ENCODE measurements at places on chromosomes 7 and 10.

GRCh38 chr10:79148452-79149344 is 79.9 kb downstream of the ZMIZ1 start:
- DNase-seq = peak; percentile 74

DNA sequence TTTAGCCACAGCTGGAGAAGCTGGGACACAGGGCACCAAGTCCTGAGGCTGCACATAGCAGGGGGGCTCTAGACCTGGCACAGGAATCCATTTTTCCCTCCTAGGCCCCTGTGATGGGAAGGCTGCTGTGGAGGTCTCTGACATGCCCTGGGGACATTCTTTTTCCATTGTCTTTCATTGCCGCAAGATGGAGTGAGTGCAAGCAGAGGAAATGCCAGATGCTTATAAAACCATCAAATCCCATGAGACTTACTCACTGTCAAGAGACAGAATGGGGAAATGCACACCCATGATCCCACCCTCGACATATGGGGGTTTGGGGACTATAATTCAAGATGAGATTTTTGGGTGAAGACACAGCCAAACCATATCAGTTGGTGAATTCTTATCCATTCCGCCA is 94.7 kb upstream of the FERD3L start:
- DNase-seq = no peak

- no peak for DNase-seq
Observed at GRCh38 chr7:36602934-36603887, 121.1 kb downstream of the AOAH start.

- DNase-seq = no peak
Observed at GRCh38 chr7:30703756-30704155, 21.5 kb upstream of the CRHR2 start.

DNA sequence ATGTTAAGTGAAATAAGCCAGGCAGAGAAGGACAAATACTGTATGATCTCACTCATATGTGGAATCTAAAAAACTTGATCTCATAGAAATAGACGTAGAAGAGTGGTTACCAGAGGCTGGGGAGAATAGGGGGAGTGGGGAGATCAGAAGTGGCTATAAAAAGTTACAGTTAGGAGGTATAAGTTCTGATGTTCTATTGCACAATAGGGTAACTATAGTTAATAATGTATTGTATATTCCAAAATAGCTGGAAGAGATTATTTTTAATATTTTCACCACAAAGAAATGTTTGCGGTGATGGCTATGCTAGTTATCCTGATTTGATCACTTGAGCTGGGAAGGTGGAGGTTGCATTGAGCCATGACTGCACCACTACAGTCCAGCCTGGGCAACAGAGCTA is 53.8 kb downstream of the SLC18A2 start:
- no peak for DNase-seq

GRCh38 chr10:128000471-128001362 is 93.8 kb downstream of the PTPRE start:
- DNase-seq = no peak

DNA sequence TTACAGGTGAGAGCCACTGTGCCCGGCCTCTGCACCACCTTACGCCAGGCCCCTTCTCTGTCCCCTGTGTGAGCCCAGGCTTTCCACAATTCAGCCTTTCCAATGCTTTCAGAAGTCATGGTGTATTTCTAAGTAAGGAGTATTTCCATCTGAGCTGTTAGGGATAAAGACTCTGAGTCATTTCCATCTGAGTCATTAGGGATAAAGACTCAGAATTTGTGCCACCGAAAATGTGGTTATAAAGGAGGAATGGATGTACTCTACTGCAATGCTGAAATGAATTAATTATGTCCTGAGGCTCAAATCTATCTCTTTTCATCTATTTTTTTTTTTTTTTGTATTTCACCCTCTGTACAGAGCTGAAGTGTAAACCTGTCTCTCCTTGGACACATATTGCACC is 84.0 kb downstream of the GATA3 start:
- DNase-seq = peak; percentile 20

GRCh38 chr7:51246258-51247245 is 70.1 kb downstream of the COBL start:
- DNase-seq = no peak

DNA sequence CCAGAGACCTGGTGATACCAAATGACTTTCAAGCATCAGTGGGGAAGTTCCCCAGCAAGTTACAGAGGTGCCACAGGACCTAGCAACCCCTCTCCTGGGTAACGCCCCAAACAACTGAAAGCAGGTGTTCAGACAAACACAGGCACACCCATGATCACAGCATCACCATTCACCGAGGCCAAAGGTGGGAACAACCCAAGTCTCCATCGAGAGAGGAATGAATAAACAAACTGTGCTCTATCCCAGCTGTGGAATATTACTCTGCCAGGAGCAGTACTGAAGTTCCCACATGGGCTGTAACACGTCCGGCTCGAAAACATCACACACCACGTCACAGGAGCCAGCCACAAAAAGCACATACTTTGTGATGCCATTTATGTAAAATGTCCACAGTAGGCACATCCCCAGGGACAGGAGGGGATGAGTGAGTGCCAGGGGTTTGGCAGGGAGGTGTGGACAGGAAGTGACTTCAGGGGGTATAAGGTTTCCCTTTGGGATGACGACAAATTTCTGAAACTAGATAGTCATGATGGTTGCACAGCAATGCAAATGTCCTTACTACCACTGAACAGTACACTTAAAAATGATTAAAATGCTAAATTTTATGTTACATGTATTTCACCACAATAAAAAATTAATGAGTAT is 222.8 kb downstream of the TNS3 start:
- no peak for DNase-seq
